Neural crest cell (in vitro differentiated cells): ENCODE measurements at places on chromosomes 13 and 19. TPM values are rescaled to one million over a fixed set of nuclear protein-coding genes. Genes with fewer than 3 reads are reported as not detected.

The CRX gene
- not detected in 2 replicates for total RNA-seq

GRCh38 chr19:23558541-23558940 lies 128.5 kb downstream of the ZNF675 start:
- DNase-seq, result no peak

- no peak for DNase-seq
Measured at GRCh38 chr19:6018786-6019185, 40.8 kb upstream of the RANBP3 start.

- DNase-seq, result peak; percentile 16
Measured at GRCh38 chr13:28495538-28496187, 735 bp upstream of the FLT1 start.
